ENCODE measurements at places on chromosomes 1 and 21.

- DNase-seq = no peak
These were observed 22.2 kb upstream of the ECE1 start for GRCh38 chr1:21312407-21312992.

DNA sequence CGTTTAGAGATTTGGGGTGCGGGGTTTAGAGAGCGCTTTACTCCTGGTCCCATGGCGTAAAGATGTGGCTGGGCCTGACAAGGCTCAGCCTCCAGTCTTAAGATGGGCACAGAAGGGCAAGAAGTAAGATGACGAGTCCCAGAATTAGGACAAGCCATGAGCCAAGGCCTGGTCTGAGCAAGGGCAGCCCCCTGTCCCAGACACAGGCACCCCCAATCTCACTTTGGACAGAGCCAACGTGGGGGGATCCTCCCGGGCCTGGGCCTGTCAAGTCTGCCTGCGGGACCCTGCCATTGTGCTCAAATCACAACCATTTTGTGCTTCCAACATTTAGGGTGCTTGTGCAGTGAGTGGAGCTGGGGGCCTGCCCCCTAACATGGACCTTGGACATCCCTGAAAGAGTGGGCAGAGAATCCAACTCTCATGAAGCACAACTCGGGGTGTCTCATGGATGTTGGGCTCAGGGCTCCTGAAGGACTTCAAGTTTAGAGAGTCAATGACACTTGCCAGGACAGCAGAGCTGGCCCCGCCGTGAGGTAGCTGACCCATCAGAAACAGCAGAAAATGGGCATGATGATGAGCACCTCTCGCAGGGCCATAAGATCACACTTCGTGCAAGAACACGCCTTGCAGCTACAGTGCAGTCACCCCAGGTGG is 52.6 kb downstream of the KIF21B start:
- no peak for DNase-seq

GRCh38 chr1:228289239-228289849 is 81.5 kb downstream of the OBSCN start:
- DNase-seq = no peak

GRCh38 chr1:203507759-203508158 is 13.8 kb downstream of the OPTC start:
- DNase-seq = no peak

GRCh38 chr21:34936883-34937563 is 112.1 kb downstream of the RUNX1 start:
- DNase-seq = no peak

DNA sequence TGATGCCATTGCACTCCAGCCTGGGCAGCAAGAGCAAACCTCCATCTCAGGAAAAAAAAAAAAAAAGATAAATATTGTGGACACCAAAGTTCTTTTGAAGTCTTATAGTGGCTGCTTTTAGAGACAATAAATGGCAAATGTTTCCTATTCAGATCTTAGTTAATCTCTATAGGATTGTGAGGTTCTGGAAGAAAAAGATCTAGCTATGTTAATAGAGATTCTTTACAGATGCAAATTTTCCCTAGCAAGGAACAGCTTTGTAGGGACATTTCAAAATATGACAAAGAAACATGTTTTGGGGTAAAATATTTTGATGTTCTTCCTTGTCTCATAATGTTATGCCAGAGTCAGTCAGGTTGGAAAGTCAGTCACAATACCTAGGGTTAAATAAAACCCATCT is 24.5 kb upstream of the RCC2 start:
- DNase-seq = no peak

GRCh38 chr1:24221246-24221645 is 34.2 kb upstream of the IFNLR1 start:
- no peak for DNase-seq

- DNase-seq = peak; percentile 27
These were observed 29.5 kb downstream of the ARHGEF16 start for GRCh38 chr1:3483801-3484444.

DNA sequence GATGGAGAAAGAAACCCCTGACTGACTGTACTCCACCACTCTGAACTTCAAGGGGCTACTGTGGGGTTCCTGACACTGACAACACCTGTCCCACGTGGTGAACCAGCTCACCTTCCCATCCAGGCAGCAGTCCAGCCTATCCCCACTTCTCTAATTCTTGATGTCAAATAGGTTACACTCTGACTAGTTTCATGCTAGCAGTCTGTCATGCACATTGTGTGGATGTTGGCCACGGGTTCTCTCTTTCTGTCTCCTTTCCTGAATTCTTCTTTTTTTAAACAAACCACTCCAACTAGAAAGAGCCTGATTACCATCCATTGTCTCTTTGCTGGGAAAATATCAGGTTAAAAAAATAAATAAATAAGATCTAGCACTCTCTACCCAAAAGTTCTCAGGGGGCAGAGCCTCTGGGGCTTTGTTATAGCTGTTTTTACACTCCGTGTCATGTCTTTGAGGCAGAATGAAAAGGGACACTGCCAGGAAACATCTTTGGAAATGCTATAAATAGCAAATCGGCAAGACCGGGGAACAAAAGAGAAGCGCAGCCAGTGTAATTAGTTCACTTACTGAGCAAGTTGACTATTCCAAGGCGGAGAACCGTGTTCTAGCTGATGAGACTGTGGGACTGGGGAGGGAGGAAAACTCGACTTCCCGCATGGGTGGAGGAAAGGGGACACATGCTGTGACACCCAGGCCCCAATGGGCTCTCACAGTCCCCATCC is 356.1 kb downstream of the OMA1 start:
- no peak for DNase-seq

GRCh38 chr1:82371844-82372498 is 571.2 kb downstream of the ADGRL2 start:
- no peak for DNase-seq

- DNase-seq = no peak
These were observed 188.4 kb downstream of the CLIC6 start for GRCh38 chr21:34857122-34857713.

GRCh38 chr1:40392221-40392620 is 18.7 kb downstream of the SMAP2 start:
- DNase-seq = peak; percentile 89

Measured in fibroblast of skin of right quadriceps (primary cell).